ENCODE measurements at places on chromosomes 2 and 18.

GRCh38 chr2:238946318-238947242, 98.7 kb downstream of the TWIST2 start:
- peak; percentile 58 for DNase-seq

- DNase-seq, result no peak
Observed at GRCh38 chr18:31508781-31509180, 10.8 kb downstream of the DSG2 start.

GRCh38 chr18:6315517-6316331, 99.0 kb downstream of the L3MBTL4 start:
- DNase-seq, result no peak

GRCh38 chr2:30514134-30514847, 67.2 kb downstream of the LCLAT1 start:
- DNase-seq, result no peak

DNA sequence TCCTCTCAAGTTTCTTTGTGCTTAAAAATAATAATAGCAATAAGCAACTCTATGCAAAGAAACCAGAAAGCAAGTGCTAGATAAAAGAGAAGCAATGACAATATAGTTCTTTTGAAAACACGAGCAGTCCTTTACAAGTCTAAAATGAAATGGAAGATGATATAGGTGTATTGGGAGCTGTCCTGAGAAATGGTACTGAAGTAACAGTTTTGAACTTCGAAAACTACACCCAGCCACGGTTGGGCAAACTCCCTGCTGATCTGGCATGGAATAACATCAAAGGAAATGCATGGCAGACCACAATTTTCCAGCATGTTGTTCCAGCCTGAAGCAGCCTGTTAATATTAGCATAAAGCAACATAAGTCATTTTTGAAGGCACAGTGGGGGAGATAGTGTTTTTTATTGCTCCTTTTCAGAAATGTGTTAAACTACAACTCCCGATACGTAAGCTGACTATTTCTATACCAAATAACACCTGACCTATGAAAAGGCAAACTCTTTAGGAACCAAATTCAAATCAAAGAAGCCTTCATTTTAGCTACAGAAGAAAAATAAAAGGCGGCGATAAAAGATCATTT, 596.1 kb upstream of the KLHL29 start:
- no peak for DNase-seq

- no peak for DNase-seq
Observed at GRCh38 chr18:10838553-10838952, 310.8 kb downstream of the PIEZO2 start.

DNA sequence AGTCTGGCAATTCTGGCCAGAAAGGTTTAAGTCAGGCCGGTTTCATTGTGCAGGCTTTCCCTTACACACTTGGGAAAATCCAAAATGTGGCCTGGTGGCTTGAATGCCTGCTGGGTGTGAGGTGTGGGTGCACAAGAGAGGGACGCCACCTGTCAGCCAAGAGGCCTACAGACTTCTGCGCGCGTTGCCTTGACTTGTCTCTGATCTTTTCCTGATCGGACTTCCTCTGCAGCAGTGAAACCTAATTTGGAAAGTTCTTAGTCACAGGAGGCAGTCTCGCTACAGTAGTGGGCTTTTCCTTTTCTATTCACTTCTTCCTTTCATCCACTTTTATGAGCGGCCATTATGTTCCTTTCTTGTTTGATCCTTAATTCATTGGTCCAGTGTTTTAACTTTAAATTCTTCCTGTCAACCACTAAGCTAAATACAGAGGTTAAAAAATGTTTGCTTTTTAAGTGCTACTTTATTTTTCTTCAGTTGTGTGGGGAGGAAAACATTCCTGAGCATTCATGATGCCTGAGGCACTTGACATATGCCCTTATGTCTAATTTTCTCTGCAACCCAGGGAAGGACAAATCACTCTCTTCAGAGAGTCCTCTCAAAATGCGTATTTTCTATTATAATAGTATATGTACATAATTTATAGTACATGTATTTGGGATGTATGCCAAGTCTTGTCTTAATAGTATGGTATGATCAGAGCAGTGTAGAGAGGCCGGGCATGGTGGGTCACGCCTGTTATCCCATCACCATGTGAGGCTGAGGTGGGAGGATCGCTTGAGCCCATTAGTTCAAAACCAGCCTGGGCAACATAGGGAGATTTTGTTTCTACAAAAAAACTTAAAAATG, 128.9 kb downstream of the WDSUB1 start:
- DNase-seq, result no peak

- DNase-seq, result no peak
Observed at GRCh38 chr2:201517094-201517493, 65.6 kb downstream of the STRADB start.

GRCh38 chr2:169038338-169038757, 7.2 kb upstream of the ABCB11 start:
- DNase-seq, result no peak

DNA sequence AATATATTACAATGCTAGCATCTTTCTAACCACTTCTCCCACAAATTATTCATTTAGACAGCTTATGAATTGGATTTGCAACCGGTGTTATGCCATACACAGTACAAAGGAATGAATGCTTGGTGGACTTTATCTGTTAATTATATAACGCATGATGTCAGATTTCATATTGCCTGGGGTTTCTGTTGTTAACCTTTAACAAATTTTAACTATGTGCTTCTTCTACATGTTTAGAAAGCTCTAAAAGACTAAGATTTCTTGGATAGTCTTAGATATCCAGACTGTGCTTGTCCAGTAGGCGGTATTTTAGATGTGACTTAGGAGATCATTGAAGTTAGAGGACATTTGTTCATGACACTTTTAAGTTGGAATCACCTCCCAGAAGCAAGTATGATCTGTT, 976.3 kb downstream of the TMEM182 start:
- no peak for DNase-seq

DNA sequence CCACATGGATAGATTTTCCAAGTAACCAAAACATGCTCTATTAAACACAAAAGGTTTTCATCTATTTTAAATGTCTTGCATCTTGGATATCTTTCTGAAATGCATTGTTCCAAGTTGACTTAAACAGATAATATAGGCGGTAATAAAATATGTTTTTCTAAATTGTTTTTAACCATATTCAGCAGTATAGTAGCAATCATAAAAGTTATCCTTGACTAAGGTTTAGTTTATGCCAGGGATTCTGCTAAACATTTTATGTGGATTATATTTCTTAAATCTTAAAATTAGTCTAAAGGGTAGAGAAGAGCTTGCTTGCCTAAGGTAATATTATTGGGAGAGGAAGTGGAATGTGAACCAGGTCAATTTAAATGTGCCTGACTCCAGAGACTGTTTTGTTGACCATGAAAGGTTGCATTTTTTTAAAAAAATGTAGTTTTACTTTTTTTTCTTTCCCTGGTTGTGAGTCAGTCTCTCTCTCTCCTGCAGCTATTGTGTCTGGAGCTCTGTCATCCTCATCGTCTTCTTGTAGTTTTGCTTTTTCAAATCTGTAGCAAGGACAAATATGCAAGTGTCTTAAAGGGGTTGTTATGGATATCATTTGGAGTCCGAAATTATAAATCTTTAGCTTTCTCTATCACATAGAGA, 309.1 kb upstream of the COL3A1 start:
- no peak for DNase-seq

- DNase-seq, result no peak
Observed at GRCh38 chr2:118032169-118033013, 18.5 kb upstream of the CCDC93 start.

DNA sequence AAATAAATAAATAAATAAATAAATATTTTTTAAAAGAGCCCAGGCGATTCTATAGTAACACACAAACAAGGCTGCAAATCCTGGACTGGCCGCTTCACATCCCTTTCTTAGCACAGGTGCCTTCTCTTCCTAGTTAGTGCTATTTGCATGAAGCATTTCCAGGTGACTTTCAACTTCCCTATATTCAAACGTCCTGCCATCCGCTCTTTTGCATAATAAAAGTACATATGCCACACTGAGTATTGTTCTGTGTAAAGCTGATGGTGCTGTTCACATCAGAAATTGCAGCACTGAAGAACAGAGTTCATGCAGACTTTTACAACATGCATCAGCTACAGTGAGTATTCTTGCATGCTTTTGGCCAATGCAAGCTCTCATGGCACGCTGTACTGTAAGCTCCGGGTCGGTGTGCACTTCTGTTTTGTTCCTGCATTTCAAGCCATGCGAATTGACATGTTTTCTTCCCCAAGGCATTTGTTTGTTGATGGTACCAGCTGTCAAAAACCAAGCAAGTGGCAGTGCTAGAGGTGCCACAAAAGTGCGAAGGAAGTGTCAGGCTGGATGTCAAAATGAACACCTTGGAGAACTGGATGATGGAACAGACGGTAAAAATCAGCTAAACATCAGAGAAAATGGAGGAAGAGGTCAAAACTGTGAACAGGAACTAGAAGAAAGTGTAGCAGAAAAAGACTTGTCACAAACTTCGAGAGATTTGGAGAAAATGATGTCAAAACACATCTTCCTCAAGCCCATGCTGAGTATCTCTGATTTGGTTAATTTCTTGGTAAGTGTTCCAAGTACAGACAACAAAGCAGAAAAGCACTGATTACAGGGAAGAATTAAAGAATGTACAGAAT, 25.5 kb upstream of the CEP68 start:
- DNase-seq, result no peak

- peak; percentile 58 for DNase-seq
Observed at GRCh38 chr2:8565399-8566154, 116.3 kb upstream of the ID2 start.

DNA sequence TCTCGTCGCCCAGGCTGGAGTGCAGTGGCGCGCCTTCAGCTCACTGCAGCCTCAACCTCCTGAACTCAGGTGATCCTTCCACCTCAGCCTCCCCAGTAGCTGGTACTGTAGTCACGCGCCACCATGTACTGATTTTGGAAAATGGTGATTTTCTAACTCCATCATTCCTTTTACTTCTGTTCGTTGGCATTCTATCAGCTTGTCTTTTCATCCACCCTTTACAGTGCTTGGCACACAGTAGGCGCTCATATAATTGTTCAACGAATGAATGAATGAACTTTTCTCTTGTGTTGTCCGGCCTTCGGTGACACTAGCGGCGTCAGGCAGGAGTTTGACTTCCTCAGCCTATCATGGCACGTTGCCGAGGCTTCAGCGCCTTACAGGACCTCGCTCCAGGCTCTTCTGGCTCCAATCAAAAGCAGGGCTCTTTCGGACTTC, 373 bp upstream of the MTHFD2 start:
- DNase-seq, result no peak

DNA sequence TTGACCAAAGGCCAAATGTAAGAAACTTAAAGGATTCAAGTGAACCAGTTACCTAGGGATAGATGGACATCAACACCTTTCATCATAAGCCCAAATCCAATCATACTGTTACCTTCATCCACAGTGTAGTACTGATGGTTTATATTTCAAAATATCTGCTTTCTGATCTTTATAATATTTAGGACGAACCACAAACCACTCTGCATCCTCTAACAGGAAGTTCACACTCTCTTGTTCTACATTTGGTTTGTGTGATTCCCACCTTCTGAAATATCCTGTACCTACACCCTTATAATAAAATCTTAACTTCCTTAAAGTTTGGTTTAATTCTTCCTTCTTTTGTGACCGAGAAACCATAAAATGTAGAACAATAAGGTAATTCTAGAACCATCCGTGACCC, 535.7 kb upstream of the CHAC2 start:
- no peak for DNase-seq

DNA sequence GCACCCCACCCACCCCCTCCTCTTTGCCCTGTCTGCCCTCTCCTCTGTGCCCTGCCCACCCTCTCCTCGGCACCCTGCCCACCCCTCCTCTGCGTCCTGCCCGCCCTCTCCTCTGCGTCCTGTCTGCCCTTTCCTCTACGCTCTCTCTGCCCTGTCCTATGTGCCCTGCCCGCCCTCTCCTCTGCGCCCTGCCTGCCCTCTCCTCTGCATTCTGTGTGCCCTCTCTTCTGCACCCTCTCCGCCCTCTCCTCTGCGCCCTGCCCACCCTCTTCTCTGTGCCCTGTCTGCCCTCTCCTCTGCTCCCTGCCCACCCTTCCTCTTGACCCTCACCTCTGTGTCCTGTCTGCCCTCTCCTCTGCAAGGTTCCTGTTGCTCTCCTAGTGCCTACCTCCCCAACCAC, 233.6 kb downstream of the SMAD2 start:
- no peak for DNase-seq

GRCh38 chr2:190649035-190649797, at the start of gene NAB1:
NAB1 (plus strand) TSS chr2:190649083; CDS start chr2:190659177, 10,094 bp downstream.
- DNase-seq, result peak; percentile 83

DNA sequence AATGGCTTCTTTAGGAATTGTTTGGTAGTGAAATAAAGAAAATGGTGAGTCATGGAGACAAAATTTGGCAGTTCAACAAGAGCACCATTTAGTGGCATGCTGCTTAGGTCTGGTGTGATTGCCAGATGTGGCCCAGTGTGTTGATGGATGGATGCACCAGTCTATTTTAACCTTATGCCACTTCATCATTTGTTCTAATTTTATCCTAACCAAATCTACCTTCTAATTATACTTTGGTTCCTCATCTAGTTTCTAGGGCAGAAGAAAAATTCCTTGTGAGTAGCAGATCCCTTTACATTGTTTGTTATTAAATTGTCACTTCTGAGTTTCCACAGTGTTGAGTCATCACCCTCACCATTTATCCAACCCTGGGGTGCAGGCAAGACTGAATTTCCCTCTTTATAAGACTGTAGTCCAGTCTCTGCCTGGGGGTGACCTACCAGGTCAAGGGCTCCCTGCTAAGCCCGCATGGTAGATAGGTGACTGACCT, 32.5 kb downstream of the NABP1 start:
- no peak for DNase-seq

- DNase-seq, result no peak
Observed at GRCh38 chr2:50133766-50134165, 898.2 kb downstream of the NRXN1 start.

- DNase-seq, result no peak
Observed at GRCh38 chr2:227411320-227411989, 23.7 kb upstream of the SCYGR1 start.
